ENCODE measurements at places on chromosomes 13 and 19.

DNA sequence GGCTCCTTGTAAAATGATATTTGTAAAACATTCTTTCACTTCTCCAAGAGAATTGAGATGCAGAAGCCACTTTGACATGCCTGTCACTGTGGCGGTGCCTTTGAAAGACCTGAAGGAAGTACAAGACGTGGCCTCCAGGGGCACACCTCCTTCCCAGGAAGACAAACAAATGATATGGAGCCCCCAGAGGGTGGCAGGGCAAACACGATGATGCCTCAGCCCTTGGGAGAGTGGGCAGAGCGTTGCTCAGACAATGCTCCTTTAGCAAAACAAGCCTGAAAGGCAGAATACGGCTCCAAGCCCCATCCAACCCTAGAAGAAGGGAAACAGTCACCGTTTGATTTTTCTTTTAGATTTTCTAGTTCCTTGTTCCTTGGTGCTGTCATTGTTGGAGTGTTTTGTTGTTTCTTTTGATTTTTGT lies 9.2 kb upstream of the ATP12A start:
- DNase-seq, result no peak

- DNase-seq, result no peak
These were observed 142.1 kb upstream of the VSTM2B start for GRCh38 chr19:29383696-29384095.

- no peak for DNase-seq
These were observed 164.3 kb upstream of the TUBA3C start for GRCh38 chr13:19345916-19346422.

DNA sequence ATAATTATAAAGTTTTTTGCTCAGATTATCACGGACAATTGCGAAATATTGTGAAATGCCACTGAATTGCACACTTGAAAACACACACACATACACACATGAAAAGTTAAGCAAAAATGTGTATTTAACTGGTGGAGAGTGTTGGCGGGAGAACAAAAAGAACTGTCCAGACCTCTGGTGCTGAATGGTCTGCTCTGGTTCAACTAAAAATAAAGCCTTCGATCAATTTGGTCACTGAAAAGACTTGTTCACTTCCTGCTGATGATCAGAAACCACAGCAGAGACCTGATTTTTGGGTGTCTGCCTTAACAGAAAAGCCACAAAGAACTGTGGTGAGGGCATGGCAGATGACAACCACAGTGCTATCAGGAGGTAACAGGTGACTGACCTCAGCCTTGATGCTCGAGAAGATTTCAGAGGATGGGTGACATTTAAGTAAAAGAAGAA lies 4.0 kb upstream of the IGFL1 start:
- DNase-seq, result no peak

DNA sequence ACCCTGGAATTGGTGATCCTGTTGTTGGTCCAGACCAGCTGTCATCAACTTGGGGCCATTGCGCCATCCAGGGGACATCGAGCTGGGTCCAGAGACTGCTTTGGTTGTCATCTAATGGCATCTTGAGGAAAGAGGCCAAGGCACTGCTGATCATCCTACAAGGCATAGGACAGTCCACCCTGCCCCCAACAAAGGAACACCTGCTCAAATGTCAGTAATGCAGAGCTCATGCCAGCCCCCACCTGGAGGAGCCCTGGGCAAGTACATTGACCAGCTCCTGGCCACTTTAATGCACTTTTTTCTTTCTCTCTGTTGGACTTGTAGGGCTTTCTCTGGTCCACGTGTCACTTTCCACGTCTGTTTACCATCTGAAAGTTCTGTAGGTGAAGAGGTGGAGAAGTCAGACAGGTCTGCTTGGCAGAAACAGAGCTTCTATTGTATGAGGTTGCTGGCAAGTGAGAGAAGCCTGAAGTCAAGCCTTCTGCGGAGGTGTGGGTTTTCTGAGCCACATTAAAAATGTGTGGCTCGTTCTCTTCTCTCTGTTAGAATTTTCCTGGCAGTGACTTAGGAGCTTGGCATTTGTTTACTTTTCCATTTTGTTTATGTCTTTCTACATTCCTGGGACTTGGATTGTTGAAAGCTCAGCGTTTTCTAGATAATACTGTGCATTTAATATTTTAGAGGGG lies 124.0 kb upstream of the RNF113B start:
- peak; percentile 75 for DNase-seq

DNA sequence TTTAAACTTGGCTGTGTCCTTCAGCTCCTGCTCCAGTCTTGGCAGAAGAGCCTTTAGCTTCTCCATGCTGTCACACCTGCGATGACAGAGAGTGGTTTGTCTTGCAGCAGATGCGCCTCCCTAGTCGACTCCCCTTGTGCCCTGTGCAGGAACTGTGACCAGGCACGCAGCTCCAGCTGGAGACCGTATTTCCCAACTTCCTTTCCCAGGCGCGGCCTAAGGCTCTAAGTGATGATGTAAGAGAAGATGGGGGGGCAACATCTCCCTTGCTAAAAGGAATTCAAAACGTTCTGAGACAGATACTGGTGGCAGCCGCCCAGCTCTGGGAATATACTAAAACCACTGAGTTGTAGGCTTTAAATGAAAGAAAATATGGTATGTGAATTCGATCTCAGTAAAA lies 16.3 kb downstream of the DCUN1D2 start:
- DNase-seq, result no peak

- DNase-seq, result peak; percentile 30
These were observed 1.5 kb upstream of the PRR12 start for GRCh38 chr19:49589502-49589905.

- DNase-seq, result no peak
These were observed 4.5 kb upstream of the PRKD2 start for GRCh38 chr19:46721269-46722003.

DNA sequence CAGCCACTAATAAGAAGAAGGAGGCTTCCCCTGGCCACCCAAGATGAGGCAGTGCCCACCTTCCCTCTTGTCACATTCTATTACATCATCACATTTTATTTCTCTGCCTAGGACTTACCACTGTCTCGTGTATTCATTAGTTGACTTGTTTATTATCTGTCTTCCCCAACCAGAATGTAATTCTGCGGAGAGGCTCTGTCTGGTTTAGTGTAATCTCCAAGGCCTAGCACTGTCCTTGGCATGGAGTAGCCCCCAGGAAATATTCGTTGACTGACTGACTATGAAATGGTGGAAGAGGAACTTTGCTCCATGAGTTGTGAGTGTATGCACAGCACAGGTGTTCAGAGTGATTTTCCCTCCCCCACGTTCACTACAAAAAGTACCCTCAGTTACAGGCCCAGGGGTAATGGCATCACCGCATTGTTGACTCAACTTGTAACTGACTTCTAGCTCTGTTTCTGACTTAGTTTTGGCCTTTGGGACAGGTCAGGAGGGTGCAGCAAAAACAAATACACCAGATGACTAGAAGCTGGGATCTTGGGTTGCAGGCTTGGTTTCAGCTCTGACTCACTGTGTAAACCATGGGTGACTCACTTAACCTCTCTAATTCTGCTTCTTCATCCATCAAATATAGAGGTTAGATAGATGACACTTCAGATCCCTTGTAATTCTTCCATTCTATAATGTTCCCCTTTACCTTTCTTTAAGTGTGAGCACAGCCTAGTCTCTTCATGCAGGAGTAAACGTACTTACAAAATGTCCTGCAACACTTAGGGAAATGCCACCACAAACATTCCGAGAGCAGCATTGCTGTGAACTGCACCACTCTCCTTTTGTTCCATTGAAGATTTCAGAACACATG lies 229.7 kb downstream of the KCNRG start:
- peak; percentile 91 for DNase-seq

GRCh38 chr13:41200126-41200525 lies 5.8 kb upstream of the KBTBD7 start:
- DNase-seq, result no peak

DNA sequence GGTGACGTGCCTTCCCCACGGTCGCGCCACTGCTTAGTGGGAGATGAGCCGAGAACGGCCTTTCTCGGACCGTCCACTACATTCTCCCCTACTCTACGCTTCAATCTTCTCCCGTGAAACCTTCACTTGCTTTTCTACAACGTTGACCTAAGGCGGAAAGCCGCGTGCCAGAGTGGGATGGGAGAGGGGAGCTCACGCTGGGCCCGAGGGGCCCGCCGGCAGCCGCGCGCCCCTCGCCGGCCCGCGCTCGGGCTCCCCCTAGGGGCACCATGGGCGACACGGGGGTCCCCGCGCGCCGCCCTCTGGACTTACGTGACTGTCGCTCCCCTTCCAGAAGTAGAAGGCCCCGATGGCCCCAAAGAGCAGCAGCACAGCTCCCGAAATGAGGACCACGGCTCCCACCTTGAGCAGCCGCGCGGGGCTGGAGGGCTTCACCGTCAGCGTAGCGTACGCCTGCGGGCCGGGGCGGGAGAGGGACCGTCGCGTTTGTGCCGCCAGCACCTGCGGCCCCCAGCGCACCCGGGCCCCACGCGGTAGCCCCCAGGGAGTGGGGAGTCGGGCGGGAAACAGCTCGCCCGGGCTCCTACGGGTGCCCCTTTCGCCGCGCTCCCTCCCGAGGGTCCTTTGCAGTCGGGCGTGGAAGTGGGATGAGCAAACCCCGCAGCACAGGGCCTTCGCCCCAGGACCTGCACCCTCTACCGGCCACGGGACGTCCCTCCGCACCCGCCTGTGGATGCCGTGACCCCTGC lies 727 bp downstream of the CNMD start:
- no peak for DNase-seq

DNA sequence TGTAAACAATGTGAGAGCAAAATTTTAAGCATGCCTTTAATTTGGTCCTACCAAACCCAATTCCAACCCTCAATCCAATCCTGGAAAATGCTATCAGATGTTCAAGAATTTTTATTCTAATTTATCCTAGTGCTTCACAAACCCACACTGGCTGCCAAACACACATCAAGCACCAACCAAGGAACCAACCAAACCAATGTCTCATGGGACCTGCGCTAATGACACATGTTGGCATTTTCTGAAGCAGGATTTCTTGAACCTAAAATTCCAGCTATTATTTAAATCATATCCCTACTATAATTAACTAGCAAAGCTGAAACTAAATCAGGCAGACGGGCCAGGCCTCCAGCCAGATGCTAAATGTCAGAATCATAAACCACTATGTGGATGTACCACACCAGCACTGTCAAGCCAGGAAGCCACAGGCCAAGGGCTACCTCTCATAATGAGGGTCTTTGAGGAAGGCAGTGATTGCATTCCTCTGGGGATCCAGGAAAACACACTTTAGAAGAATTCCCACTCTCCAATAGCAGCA lies 5.8 kb downstream of the LATS2 start:
- DNase-seq, result no peak

- DNase-seq, result no peak
These were observed 194.7 kb downstream of the LMO7 start for GRCh38 chr13:75830842-75831241.

- no peak for DNase-seq
These were observed 26.6 kb downstream of the ZSWIM9 start for GRCh38 chr19:48196933-48197665.

- no peak for DNase-seq
These were observed 2749.5 kb downstream of the PCDH9 start for GRCh38 chr13:64480672-64481071.

GRCh38 chr13:28658539-28658795 lies 463 bp upstream of the POMP start:
- DNase-seq, result no peak

GRCh38 chr13:26010487-26011207 lies 41.2 kb downstream of the SHISA2 start:
- no peak for DNase-seq

DNA sequence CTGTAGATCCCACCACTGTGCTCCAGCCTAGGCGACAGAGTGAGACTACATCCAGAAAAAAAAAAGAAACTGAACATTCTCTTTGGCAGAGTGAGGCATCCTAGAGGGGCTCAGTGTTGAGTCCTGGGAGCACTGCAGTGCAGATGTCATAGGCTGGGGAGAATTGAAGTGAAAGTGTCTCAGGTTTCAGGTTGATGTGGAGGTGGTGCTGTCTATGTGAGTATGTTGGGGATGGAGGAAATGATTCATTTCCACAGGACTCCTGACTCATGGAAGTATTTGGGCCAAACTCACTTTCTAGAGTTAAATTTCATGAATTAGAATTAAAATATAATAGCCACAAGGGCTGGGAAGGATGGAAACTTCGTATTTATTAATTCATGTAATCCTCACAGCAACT lies 134.4 kb upstream of the TSC22D1 start:
- DNase-seq, result peak; percentile 63

DNA sequence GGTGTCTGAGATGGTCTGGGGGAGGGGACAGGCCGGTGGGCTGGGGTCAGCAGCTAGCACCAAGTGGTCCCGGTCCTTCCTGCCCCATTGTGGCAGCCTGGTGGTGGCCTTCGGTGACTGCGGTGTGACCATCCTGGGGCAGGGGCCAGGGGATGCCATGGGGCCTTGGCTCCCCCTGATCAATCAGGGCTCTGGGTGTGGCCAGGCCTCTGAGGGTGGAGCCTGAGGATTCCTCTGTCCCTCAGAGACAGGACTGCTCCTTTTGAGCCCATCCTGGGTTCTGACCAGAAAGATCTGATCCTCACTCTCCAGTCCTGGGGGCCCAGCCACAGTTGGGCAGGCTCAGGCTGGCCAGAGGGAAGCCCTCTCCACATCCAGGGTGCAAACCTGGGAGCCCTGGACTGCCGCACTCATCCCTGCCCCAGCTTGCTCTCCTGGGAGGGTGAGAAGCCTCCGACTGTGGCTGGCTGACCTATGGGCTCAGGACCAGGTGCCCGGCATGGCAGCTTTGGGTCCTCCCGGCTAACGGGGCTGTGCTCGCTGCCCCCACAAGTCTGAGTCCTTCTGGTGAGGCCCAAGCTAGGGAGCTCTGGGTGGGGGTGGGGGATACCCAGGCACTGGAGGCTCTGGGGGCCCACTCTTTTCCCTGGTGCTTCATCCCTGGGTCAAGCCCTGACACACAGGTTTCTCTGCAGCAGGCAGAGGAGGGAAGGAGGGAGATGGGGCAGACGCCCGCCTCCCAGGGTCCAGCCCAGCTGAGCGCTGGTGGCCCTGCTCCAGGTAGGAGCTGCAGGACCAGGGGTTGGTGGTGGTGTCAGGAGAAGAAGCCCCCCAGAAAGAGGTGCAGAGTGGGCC lies 59.5 kb downstream of the IER2 start:
- DNase-seq, result no peak

DNA sequence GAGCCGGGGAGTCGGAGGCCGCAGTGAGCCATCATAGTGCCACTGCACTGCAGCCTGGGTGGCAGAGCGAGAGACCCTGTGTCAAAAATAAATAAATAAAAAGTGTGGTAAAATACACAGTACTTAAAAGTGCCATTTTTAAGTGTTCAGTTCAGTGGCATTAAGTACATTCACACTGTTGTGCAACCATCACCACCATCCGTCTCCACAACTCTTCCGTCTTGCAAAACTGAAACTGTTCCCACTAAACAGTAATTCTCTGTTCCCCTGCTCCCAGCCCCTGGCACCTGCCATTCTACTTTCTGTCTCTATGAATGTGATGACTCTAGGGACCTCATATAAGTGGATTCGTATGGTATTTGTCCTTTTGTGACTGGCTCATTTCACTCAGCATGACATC lies 13.3 kb downstream of the SLC25A42 start:
- no peak for DNase-seq

DNA sequence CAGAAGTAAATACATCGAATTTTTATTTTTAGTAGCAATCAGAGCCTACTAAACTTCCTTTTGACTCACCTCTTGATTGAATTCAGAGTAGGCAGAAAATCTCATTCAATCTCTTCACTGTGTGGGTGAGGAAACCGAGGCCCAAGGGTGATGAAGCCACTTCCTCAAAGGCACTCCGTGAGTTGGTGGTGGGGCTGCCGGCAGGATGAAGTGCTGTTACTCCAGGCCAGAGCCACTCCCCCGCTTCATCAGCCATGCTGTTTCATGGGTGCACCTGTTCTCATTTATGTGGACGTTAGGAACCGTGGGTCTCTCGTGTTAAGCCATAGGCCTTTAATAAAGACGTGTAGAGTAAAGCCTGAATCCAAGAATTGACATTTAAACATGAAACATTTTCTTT lies 13.2 kb downstream of the ING1 start:
- DNase-seq, result no peak

GRCh38 chr19:49340069-49340864 lies 5.1 kb downstream of the CD37 start:
- peak; percentile 57 for DNase-seq

Measured in Caki2 (cell line).